ENCODE measurements at places on chromosomes 12 and 14. TPM values are rescaled to one million over a fixed set of nuclear protein-coding genes. Genes with fewer than 3 reads are reported as not detected.

DNA sequence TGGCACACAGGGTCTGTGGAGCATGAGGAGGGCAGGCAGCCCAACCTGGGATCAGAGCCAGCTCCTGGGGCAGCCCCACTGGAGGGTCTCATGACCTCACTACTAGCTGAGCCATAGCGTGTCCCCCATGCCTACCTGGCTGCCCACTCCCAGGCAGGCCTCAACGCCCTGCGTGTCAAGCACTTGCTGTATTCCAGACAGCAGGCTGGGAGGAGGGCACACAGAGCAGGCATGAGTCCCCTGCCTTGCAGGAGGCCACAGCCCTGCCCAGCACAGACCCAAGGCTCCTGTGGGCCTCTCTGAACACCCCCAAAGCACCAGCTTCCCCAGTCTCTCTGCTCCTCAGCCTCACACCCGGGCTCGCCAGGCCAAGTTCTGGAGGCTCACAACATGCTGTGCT is 64.0 kb downstream of the IQSEC3 start:
- no peak for DNase-seq

- DNase-seq, result peak; percentile 77
Observed at GRCh38 chr14:60249321-60250256, 568 bp downstream of the PPM1A start.

DNA sequence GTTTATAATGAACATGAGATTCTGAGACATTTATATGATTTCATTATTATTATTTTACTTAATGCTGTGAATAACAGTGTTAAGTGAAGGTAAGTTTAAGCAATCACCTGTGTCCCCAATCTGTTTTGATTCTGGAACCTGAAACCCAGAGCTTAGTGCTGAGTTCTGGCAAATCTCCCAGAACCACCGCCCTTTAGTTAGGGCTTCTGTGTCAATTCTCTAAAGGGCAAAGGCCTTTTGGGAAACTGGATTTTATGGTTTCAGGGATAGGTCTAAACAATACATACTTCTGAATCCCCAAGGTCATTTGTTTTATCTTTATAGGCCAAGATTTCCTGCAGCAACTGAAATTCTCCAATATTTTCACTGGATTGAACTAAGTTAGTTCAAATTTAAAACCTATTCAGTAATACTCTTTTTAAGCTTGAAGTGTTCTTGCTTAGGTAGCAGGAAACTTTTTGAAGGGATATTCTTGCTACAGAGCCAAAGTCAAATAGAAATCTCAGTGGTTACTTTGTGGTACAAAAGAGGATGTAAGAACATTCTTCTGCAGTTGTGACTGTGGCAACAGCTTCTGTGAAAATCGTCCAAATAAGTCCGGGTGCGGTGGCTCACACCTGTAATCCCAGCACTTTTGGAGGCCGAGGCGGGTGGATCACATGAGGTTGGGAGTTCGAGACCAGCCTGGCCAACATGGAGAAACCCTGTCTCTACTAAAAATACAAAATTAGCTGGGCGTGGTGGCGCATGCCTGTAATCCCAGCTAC is 10.0 kb upstream of the PKP2 start:
- peak; percentile 16 for DNase-seq

GRCh38 chr14:88998027-88998426 is 173.6 kb downstream of the TTC8 start:
- DNase-seq, result no peak

DNA sequence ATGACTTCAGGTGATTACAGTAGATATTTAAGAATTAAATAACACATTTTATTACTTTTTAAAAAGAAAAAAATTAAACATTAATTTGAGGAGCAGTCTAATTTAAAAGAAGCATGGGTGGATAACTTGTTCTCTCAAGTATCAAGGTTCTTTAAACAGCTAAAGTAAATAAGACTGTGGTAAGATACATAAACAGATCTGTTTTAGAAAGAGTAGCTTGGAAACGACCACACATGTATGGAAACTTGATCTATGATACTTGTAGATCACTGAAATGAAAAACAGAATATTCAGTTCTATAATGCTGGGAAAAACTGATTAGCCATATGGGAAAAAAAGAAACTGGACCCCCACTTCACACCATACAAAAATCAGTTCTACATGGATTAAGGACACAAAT is 36.0 kb downstream of the TC2N start:
- DNase-seq, result no peak

- peak; percentile 29 for DNase-seq
Observed at GRCh38 chr14:92323011-92323915, at the start of gene SLC24A4. Gene SLC24A4, plus strand, starts transcription at chr14:92323165. Its CDS starts 666 bp downstream, at chr14:92323831.

The TTC7B gene
- total RNA-seq, result 8.2 TPM

DNA sequence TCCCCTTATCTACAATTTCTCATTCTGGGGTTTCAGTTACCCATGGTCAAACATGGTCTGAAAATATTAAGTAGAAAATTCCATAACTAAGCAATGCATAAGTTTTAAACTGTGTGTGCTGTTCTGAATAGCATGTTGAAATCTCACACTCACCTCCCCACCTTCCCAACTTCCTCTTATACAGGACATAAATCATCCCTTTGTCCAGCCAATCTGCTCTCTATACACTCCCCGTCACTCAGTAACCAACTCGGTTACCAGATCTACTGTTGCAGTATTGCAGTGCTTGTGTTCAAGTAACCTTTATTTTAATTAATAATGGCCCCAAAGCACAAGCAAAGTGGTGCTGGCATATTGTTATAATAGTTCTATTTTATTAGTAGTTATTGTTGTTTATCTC is 420.5 kb downstream of the GXYLT1 start:
- no peak for DNase-seq

DNA sequence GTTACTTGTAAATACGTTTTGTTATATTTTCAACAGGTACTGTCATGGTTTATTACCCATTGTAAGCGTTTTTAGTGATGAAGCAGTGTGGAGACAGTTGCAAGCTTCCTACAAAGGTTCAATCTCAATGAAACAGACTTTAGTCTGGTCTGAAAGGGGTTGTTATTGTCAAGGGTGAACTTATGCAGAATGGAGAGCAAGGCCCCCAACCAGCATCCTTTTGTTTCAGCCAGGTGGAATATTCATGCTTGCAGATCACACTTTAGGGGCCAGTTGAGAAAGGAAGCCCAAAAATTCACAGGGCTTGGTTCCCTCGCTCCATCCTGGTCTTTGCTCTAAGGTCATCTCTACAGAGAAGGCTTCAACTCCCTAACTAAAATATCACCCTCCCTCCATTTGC is 103.7 kb downstream of the PRICKLE1 start:
- DNase-seq, result no peak

- DNase-seq, result no peak
Observed at GRCh38 chr12:84950971-84951546, 38.5 kb upstream of the SLC6A15 start.
